ENCODE measurements at places on chromosomes 1 and 21.

- DNase-seq = no peak
Observed at GRCh38 chr1:4005431-4005830, 105.4 kb upstream of the C1orf174 start.

DNA sequence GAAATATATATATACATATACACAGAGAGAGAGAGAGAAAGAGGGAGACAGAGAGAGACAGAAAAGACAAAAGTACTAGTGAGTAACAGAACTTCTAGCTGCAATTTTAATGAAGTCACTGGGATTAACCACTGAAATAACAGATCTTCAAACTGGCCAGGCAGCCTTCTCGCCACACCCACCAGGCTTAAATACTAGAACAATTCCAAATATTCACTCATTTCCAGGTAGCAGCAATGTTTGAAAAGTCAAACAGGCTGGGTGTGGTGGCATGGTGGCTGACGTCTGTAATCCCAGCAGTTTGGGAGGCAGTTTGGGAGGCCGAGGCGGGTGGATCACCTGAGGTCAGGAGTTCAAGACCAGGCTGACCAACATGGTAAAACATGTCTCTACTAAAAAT lies 5.2 kb downstream of the PRDX1 start:
- no peak for DNase-seq

DNA sequence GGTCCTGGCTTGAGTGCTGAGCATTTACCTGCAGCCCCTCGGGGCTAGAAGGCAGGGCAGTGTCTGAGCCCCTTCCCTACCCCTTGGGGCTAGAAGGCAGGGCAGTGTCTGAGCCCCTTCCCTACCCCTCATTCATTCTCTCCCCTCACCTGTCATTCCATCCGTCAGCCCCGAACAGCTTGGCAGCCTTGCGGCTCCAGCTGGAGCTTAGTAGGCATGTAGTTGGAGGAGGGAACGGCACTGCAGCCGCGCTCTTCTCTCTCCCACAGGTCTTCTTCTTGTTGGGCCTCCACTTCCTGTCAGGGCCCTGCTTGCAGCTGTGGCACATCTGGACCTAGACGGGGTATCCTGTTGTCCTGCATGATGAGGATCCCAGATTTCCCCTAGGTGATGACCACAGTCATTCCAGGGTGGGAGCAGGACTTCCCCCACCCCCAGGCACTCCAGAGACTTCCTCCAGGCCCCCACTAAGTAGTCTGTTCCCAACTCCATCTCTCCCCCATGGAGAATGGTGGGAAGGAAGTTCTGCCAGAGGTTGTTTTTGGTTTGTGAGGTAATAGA lies 22.2 kb downstream of the MAPKAPK2 start:
- DNase-seq = peak; percentile 25

- peak; percentile 79 for DNase-seq
Observed at GRCh38 chr1:61425040-61425439, 299.9 kb downstream of the TM2D1 start.

DNA sequence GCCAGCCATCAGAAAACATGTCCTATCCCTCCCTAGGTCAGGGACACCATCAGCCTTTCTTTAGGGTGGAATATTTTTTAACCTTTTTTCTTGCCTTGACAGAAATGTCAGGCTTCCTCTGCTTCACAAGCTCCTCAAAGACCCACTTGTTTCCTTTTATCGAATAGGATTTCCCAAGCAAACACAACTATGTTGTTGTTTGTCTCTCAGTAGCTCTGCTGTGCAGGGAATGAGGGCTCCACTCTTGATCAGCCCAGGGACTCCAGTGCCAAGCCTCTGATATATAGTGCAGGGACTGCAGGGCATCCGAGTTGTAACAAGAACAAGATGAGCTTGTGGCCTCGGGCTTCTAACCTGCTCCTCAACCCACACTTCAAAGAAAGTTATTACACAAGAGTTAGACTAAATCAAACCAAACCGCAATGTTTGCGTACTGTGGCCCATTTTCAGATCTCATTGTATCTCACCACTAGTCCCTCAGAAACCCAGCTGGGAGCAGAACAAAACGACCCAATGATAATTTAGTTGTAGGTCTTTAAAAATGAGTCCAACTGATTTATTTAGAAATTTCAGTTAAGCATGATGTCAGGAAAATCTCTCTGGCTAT lies 108.1 kb downstream of the ATG4C start:
- no peak for DNase-seq

All from NCI-H69 (cell line).